ENCODE measurements at places on chromosomes 5 and 9.

- no peak for DNase-seq
Measured at GRCh38 chr9:130288926-130289690, 23.5 kb downstream of the HMCN2 start.

GRCh38 chr5:14816999-14817761, 54.4 kb downstream of the ANKH start:
- DNase-seq, result no peak

DNA sequence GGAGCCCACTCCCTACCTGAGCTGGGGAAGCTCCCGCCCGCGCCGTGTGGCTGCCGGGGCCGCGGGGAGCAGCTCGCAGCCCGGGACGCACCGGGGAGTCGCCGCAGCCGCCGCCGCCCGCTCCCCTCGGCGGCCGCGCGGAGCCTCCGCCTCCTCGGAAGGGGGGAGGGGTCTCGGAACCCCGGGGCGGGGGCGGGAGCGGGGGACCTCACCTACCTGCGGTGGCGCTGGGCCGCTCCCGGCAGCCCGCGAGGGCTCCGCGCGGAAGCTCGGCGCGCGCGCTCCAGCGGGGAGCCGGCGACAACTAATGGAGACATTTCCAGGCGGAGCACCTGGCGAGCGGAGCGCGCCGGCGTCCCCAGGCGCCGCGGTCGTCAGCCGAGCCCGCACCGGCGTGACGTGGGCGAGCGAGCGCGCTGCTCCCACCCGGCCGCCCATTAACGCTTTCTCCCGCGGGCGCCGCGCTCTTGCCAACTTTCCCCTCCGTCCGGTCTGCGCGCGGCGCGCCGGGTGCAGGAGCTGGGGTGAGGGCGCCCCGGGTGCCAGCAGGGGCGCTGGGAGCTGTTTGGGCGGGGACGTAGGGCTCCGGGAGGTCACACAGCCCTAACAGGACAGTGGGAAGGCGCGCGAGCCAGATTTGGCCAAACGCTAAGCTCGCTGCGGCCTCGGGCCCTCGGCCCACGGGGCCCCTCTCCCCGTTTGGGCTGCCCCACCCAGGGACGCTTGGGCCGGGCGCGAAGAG, 4.3 kb upstream of the IRX4 start:
- DNase-seq, result no peak

DNA sequence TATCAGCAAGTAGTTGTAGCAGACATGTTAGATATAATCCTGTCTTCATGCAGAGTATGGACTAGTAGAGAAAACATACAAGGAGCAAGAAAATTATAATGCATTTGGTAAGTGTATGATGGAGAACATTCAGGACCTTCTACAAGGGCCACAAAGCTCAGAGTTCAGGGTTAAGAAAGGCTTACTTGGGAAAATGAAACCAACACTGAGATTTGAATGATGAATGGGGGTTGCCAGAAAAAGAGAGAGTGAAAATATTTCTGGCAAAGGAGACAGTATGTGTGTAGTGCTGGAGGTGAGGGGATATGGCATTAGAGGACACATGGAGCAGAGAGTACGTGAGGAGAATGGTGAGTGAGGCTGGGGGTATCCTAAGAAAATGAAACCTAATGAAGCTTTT, 169.8 kb upstream of the STK32A start:
- no peak for DNase-seq

GRCh38 chr9:16241231-16241630, 629.2 kb downstream of the BNC2 start:
- DNase-seq, result no peak

DNA sequence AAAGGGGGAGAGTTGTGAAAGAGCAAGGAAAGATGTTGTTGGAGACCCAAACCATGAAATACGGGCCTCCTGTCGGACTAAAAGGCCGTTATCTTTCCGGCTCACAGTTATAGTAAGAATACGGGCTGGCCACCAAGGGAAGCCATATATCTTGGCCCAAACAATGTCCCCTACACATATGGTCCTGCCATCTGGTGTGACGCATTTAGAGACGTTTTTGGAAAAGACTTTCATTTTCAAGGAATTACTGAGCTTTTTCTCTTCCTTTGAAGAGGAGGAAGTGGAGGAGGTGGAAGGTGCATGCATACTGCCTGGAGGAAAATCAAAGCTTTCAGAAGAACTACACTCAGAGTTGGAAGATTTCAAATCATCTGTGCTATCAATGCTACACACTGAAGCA, 26.7 kb downstream of the PWWP2A start:
- no peak for DNase-seq
